ENCODE measurements at places on chromosomes 2 and 18.
A peak's percentile ranks its signal among the peaks of the same experiment; 100 is the strongest.

- peak; percentile 12 for DNase-seq
These were observed 158.9 kb downstream of the SEPTIN10 start for GRCh38 chr2:109454765-109455394.

DNA sequence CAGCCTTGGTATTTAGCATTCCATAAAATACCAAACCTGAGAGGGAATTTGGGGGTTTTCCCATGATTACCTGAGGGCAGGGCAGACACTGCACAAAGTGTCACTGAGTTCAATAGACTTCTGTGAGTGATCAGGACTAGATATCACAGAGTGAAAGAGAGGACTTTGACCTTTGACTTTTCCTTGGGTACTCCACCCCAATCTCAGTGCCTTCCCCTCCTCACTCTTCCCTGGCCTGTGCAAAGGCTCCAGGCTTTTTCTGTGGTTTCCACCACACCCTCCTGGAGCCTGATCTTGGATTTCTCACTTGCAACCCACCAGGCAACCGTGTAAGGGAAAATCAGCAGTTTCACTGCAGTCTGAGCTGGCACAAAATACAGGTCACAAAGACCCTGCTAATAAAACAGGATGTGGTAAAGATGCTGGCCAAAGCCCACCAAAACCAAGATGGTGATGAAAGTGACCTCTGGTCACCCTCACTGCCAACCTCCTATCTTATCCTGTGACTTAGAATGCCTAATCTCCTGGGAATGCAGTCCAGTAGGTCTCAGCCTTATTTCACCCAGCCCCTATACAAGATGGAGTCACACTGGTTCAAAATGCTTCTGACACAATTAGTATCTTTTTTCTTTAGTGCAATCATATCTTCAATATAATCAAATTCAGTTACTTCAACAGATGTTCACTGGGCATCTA is 64.0 kb downstream of the BOD1L2 start:
- DNase-seq, result no peak

- DNase-seq, result no peak
These were observed 3.5 kb downstream of the PELI1 start for GRCh38 chr2:64140665-64141200.

DNA sequence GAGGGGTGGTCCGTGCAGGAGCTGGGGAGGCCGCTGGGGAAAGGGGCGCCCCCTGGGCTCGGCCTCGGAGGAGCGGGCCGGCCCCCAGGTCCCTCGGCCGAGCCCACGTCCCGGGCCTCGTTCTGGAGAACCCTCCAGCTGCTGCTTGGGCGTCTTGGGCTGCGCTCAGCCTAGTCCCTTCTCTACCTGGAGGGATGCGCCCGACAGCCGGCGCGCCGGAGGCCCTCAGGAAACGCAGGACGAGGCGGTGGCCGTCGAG is 293 bp upstream of the D2HGDH start:
- no peak for DNase-seq

- DNase-seq, result no peak
These were observed 52.5 kb upstream of the TRIM43 start for GRCh38 chr2:95539290-95539689.

GRCh38 chr18:31510319-31510718 is 12.3 kb downstream of the DSG2 start:
- no peak for DNase-seq

GRCh38 chr2:119240311-119241204 is 16.9 kb downstream of the STEAP3 start:
- DNase-seq, result peak; percentile 79

- DNase-seq, result peak; percentile 67
These were observed 613 bp downstream of the COL5A2 start for GRCh38 chr2:189178726-189179569.

DNA sequence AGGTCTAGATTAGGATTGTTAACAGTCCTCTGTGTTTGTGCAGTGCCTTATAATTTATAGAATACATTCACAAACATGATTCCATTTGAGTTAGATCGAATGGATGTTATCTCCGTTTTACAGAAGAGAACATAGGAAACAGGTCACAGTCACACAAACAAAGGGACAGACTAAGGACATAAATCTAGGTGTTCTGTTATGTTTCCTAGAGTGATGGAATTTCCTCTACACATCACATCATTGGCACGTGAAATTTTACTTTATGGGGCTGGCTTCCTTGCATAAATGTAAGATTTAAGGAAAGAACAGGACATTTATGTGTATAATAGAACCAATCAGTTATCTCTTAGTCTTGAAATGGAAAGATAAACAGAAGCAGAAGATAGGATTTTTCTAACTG is 6.4 kb downstream of the TRIM54 start:
- no peak for DNase-seq

DNA sequence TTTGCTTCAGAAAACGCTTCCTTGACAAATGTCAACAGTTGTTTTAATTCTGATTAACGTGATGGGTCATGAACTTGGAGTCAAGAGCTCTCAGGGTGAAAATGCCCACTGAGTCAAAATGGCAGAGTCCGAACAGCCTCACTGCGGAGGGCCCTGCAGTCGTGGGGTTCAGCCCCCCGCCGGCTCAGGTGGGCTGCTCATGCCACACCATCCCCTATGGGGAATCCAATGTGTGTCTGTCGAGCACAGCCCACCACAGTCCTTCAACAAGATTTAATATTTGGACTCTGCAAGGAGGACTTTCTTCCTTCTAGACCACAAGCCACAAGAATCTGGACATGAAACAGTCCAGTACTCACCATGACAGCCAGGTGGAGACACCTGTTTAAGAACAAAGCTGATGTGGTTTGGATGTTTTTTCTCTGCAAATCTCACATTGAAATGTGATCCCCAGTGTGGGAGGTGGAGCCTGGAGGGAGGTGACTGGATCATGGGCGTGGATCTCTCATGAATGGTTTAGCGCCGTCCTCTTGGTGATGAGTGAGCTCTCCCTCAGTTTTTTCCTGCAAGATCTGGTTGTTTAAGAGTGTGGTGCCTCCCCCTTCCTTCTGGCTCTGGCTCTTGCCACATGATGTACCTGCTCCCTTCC is 201.0 kb downstream of the NDUFA10 start:
- no peak for DNase-seq

DNA sequence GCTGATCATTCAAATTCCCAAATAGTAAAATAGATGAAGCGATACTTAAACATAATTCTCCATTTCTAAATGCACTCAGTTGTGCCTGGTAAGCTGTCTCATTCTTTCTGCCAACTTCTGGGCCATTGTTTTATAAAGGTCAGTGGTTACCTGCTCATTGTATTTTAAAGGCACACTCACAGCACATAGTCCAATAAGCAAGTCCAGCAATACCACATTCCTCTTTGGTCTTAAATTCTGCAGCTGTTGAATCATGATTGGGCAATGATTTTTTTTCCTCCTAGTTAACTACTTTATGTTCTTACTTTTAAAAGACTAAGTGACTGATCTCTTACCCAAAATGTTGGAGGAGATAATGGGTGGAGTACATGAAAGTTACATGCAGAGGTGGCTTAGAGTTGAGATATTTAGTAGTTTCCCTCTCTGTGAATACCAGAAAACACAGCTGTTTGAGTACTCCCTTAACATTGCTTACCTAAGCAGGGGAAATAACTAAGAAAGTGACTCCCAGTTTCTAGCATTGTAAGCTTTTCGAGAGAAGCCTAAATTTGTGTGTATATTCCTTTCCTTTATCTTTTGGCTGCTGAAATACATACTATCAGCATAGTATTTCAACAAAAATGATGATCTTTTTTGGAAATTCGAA is 220.7 kb downstream of the CAMKMT start:
- DNase-seq, result no peak

DNA sequence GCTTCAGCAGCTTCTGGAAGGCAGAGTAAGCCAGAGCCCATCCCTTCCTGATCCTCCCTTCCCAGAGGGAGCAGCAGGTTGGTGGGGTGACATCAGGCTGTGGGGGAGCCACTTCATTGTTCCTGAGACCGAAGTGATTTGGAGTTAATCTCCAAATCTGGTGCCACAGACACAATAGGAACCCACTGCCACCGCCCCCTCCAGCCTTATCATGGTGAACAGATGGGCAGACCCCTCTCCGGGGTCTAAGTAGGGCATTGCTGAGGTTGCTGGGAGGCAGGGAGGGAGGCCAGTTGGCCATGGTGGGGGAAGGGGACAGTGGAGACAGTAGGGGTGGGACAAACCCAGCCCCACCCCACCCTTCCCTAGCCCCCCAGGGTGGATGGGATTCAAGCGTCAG is 25.6 kb upstream of the SLC35F6 start:
- no peak for DNase-seq

DNA sequence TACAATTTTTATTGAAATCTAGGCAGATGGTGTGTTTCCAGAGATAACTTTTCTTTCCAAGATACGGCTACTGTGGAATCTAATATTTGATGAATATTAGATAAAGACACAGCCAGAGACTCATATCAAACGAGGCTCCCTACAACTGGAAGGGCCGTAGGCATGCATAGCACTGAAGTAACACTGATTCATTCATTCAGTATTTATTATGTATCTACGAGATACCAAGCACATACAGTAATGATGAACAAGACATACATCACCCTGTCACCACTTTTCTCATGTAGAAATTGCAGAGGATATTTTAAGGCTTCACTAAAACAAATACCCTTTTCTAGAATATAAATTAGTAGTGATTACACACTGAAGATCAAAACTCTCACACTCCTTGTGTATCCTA is 74.5 kb downstream of the KCTD18 start:
- DNase-seq, result no peak

- no peak for DNase-seq
These were observed 182.8 kb downstream of the EIPR1 start for GRCh38 chr2:3194828-3195227.

DNA sequence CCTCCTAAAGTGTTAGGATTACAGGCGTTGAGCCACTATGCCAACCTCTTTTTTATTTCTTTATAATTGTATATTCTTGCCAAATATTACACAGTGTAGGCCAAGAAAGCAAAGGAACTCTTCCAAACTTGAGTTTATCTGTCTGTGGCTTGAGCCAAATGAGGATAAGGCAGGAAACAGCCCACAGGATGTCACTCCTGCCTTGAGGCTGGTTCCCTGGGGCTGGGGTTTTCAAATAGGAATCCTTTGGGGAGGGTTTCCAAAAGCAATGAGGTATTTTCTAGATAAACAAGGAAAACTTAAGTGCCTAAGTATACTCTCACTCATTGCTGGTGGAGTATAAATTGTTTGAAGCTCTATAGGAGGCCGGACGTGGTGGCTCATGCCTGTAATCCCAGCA is 56.4 kb downstream of the ADCY3 start:
- no peak for DNase-seq

DNA sequence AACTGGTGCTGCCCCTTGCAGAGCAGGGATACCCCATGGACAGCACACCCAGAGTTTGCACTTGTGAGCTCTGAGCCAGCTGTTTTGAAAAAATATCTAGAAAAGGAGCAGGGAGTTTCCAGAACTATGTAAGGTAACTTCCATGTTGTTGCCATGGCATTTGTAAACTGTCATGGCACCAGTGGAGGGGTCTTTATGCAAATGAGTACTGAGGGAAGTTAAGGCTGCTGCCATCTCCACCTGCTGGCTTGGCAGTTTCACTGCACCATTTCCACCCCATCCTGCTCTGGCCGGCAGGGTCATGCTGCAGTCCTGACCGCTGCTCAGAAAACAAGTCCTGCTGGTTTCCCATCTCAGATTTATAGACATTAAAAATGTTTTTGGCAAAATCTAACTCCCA is 52.3 kb upstream of the SNTG2 start:
- no peak for DNase-seq

DNA sequence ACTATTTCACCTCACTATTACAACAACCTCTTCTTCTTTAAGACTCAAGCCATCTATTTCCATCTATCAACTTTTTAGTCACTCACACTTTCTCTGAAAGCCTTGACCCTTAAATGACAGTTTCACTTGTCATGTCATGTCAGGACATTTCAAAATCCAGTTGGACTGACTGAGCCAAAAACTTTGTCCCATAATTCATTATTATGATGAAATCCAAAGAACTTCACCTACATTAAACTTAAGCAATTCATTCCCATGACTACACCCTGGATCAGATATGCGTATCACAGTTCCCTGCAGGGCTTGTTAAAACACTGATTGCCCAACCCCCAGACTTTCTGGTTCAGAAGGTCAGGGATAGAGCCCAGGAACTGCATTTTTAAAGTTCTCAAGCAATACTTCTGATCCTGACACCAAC is 26.5 kb downstream of the LDAH start:
- no peak for DNase-seq

DNA sequence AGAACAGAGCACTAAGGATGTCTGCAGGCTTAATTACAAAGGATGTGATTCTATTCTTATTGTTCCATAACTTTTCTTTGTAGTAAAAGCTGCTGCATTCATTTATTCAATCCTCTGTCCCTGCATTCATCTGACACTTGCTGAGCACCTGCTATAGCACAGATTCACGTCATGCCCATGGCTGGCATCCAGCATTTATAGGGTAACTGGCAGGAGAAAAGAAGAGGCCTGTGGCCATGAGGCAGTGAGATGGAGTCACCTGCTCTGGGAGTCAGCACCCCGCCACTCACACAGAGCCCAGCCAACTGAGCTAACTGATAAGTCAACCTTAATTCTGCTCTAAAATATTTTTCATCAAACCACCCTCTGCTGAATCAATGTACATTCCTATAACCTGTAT is 18.3 kb upstream of the CDC42EP3 start:
- DNase-seq, result no peak
